ENCODE measurements at places on chromosomes 2 and 18.

GRCh38 chr2:152858594-152859265, 140.3 kb downstream of the ARL6IP6 start:
- DNase-seq: no peak

GRCh38 chr2:127636248-127637235, 9.4 kb upstream of the GPR17 start:
- no peak for DNase-seq

GRCh38 chr2:120749506-120750431, 14.1 kb downstream of the GLI2 start:
- DNase-seq: no peak

DNA sequence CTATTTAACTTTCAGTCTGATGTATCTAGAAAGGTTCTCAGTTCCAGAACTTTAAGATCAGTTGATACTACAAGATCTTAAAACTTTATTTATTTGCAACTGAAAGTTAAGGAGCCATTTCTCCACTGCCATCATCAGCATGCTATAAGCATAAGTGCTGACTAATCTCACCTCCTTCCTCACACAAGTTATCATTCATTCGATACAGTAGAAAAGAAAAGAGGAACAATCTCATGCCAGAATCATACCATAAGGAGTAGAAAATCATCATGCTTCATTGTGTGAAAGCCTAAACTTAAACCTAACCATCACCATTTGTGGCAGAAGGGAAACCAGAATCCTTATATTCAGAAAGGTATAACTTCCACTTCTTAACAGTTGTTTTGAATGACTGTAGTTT, 176.6 kb upstream of the NRXN1 start:
- no peak for DNase-seq

DNA sequence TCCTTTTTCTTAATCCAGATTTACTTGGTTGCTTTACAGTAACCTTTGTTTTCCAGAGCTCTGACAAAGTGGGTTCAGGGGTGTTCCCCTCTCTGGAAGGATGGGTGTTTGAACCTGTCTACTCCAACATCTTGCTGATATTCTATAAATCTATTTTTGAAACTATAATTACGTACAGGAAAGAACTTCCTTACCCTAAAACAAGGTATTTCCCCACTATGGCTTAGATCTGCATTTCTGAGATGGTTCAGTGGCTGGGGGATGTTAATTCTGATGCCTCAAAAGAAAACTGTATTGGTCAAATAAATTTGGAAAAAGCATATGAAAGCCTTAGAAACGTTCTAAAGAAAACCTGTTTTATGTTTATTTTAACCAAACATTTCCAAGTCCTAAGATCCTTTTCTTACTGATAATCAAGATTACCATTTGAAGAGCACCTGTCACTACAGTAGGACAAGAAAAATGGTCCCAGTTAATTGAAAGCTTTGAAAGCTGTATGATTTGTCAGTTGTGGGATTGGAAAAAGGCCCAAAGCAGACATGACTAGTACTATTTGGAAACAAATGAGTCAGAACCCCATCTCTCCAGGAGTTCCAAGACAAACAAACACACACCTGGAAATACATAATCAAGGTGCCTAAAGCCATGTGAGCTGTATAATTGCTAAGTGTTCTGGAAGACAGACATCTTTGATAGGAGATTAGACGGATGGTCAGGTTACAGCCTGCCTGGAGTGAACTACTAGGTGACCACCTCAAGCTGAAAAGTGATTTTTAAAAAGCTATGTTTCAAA, 57.5 kb downstream of the KDM3A start:
- no peak for DNase-seq

GRCh38 chr18:50320719-50321118, 33.2 kb upstream of the CXXC1 start:
- DNase-seq: no peak

GRCh38 chr2:26568076-26568890, 72.9 kb downstream of the CIB4 start:
- DNase-seq: no peak

DNA sequence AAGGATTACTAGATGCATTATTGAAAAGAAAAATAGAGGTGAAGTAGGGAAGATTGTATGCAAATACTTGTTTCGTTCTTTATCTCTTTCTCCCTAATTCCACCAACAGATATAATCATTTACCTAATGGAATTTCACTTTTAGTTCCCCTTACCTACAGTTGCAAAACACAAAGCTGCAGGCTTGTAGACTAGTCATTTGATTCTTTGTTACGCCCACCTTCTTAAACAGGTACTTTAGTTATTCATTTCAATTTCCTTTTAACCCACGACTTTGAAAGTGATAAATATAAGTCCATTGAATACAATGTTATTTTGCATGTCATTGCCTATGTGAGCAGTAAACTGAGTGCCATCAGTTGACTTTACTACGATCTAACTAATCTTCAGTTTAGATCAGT, 3.9 kb upstream of the HRH4 start:
- no peak for DNase-seq

- DNase-seq: no peak
Observed at GRCh38 chr18:38551881-38552280, 986.3 kb upstream of the CELF4 start.

DNA sequence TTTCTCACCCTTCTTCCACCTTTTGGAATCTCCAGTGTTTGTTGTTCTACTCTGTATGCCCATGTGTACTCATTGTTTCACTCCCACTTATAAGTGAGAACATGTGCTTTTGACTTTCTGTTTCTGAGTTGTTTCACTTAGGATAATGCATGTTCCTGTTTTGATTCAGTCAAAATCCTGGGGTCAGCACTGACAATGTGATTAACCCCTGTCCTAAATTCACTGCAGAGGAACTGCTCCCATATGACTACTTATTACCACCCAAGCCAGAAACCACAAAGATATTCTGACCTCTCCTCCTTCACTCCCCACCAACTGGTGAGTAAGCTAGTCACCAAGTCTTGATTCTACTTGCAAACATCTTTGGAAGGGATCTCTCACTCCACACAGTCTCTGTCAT, 251.4 kb upstream of the TCF4 start:
- DNase-seq: no peak

DNA sequence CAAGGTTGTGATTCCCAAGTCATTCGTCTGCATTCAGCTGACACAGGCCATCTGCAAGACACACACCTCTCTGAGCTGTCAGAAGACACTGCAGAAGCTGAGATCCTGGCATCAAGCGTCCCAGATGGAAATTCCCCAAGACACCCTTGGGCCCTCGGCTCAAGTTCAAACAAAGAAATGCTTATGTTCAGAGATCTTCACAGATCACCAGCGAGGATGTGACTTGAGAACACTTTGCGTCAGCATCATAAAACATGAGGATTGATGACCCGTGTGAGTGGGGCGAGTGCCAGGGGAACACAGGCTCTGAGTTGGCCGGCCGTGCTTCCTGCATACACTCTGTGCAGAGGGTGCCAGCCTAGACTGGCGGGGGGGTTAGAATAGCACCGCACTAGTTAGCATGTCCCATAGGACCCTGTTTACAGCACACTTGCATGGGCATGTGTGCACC, 36.8 kb downstream of the KCNIP3 start:
- DNase-seq: no peak

- DNase-seq: no peak
Observed at GRCh38 chr2:165369131-165369897, 100.2 kb upstream of the CSRNP3 start.

Data from activated T-cell treated with anti-CD3 and anti-CD28 coated beads for 4 hours (primary cell).